ENCODE measurements at places on chromosomes 4 and X. TPM values are rescaled to one million over a fixed set of nuclear protein-coding genes. Genes with fewer than 3 reads are reported as not detected.

Gene ZNF157
- 2.5 TPM for total RNA-seq

Gene GSX2
- 0.41 TPM for total RNA-seq

Gene SYNPO2
- 36.7 TPM for total RNA-seq

Gene ATOH1
- not detected for total RNA-seq

Gene BEX4
- total RNA-seq: 125 TPM

Gene PDGFRA
- total RNA-seq: 44.6 TPM
